ENCODE measurements at places on chromosomes 5 and 9.

GRCh38 chr5:19270153-19270552 lies 717.8 kb downstream of the CDH18 start:
- DNase-seq: no peak

DNA sequence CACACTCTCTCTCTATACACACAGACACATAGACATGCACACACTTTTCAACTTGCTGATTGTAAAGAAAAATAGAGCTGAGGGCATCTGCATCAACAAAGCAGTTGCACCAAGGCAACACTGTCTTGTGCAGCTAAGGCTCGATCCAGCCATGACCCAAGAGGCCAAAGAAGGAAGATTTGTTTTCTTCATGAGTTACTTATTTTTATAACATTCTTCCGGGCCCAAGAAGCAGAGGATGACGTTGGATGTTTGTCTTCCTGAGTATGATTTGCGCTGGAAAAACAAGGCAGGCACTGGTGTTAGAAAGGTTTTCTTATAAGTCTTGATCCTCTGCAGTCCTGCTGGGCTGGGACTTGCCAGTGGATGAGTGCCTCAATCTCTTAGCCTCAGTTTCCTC lies 344.1 kb downstream of the ADAMTS6 start:
- DNase-seq: no peak

DNA sequence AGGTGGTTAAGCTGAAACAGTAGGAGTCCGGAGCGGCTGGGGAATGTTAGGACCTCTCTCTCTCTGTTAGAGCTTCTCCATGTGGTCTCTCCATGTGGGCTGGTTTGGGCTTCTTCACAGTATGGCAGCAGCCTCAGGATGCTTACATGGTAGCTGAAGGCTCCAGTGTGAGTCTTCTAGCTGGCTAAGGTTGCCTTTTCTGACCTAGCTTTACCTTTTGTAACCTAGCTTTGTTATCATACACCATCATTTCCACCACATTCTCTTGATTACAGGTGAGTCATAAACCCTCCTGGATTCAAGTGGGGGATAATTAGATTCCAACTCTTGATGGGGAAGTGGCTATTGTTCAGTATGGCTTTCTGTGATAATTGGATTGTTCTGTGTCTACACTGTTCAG lies 98.5 kb downstream of the MTREX start:
- no peak for DNase-seq

- no peak for DNase-seq
Measured at GRCh38 chr9:98568909-98569469, 139.7 kb downstream of the GABBR2 start.

GRCh38 chr9:109950710-109951443 lies 170.9 kb downstream of the PALM2AKAP2 start:
- no peak for DNase-seq

- DNase-seq: no peak
Measured at GRCh38 chr9:135968083-135968476, 6.9 kb upstream of the UBAC1 start.

GRCh38 chr9:19517202-19517942 lies 108.6 kb downstream of the ACER2 start:
- peak; percentile 78 for DNase-seq

DNA sequence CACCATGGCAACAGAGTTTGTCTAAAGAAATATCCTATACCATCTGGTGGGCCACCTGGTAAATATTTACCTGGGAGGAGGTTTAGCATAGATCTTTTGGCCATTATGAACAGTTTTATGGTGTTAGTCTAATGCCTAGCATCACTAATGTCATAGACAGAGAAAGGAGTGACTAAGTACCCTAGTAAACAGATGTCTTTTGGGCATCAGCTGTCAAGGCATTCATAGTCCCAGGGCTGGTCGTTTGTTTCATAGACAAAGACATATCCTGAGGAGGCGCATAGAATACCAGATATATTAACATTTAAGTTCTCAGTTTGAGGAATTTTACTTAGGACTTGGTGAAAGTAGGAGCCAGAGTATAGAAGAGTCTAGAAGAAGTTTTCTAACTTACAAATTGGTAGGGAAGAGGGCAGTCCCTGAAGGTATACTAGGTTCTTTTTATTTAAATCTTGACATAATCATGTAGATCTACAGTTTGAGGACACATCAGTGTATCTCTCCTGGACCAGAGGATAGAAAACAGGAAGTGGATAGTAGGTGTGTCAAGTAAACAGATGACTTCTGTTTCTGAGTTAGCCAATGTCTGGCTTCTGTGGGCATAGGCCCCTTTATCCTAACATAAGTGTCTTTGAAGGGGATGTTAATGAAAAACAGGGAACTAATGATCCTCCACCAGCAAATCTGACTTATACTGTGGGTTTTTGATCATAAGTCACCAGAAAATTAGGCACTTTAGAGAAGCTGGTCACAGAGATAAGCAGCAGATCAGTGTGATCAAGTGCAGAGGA lies 105.0 kb upstream of the PRSS3 start:
- DNase-seq: no peak

- peak; percentile 67 for DNase-seq
Measured at GRCh38 chr9:69122082-69122548, 52.0 kb upstream of the TJP2 start.

- no peak for DNase-seq
Measured at GRCh38 chr5:171629221-171629620, 156.4 kb upstream of the SMIM23 start.

DNA sequence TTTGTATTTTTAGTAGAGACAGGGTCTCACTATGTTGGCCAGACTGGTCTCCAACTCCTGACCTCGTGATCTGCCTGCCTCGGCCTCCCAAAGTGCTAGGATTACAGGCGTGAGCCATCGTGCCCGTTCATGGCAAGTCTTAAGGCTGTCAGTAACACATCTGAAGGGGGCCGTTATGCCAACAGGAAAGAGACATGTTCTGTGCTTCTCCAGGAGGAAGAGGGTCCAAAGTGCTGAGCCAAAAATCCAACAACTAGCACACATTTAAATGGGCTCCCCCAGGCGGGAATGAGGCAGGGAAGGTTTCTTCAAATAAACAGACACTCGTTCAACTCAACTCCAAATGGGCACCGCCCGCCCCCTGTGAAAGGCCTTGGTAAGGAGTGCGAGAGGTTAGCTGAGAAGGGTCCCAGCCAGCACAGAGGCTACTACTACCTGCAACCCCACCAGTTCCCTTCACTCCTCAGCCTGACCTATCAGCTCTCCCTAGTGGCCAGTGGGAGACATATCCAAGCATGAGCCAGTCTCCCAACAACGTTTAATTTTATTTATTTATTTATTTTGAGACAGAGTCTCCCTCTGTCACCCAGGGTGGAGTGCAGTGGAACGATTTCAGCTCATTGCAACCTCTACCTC lies 84.1 kb upstream of the DMRT1 start:
- peak; percentile 55 for DNase-seq

GRCh38 chr5:126755593-126755992 lies 21.3 kb upstream of the LMNB1 start:
- DNase-seq: no peak

- no peak for DNase-seq
Measured at GRCh38 chr5:172872997-172873491, 39.0 kb downstream of the ERGIC1 start.

- no peak for DNase-seq
Measured at GRCh38 chr9:136614372-136614922, 48.3 kb upstream of the EGFL7 start.

DNA sequence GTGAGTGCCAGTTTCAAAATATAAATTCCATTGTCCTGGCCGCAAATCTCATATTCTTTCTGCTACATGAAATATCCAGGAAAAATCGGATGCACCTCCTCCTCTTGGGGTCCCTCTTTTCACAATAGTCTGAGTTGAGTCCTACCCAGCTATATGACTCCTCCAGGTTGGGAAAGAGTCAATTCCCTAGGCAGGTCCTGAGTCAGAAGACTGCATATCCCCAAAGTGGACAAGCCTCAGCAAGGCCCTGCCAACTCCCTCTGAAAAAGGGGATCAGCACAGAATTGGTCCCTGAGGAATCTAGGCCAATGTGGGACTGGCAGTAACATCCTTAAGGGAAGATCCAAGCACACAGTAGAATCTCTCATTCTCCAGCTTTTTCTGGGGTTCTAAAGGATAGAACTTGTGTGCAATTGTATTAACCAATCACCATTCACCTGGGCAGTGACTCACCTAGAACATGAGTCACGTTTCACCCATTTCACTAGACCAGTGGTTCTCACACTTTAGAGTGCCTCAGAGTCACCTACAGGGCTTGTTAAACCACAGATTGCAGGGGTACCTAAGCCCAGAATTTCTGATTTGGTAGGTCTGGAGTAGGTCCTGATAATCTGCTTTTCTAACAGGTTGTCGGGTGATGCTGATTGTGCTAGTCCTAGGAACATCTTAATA lies 44.7 kb upstream of the TMEM215 start:
- no peak for DNase-seq

DNA sequence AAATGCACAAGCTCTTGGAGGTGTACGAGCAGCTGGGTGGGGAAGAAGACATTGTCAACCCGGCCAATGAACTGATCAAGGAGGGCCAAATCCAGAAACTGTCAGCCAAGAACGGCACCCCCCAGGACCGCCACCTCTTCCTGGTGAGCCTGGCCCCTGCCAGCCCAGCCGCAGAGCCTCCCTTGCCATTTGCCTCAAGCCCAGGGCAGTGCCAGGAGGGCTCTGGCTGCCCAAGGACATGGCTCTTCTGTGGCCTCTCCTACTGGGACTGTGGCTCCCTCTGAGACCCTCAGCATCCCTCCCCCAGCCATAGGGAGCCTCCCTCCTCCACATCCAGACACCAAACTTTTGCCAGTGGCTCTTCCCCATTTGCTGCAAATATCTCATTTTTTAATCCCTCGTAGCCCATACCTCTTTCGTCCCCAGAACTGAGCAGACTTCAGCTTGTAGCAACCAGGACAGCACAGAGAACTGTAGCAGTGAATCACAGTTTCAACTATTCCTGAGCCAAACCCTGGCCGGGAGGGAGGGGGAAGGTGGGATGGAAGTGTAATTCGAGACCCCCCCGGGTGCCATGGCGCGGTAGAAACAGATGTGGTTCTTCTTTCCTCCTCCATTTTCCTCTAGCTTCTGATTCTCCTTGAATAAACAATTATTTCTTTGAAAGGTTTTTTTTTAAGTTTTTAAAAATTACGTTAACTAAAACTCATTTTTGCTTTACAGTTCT lies 44.5 kb upstream of the SUSD3 start:
- peak; percentile 47 for DNase-seq

DNA sequence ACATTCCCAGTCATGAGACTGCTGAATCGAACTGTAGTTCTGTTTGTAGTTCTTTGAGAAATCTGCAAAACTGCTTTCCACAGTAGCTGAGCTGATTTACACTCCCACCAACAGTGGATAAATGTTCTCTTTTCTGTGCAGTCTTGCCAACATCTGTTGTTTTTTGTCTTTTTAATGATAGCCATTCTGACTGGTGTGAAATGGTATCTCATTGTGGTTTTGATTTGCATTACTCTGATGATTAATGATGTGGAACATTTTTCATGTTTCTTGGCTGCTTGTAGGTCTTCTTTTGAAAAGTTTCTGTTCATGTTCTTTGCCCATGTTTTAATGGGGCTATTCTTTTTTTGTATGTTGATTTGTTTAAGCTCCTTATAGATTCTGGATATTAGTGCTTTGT lies 187.3 kb upstream of the TLE4 start:
- no peak for DNase-seq

DNA sequence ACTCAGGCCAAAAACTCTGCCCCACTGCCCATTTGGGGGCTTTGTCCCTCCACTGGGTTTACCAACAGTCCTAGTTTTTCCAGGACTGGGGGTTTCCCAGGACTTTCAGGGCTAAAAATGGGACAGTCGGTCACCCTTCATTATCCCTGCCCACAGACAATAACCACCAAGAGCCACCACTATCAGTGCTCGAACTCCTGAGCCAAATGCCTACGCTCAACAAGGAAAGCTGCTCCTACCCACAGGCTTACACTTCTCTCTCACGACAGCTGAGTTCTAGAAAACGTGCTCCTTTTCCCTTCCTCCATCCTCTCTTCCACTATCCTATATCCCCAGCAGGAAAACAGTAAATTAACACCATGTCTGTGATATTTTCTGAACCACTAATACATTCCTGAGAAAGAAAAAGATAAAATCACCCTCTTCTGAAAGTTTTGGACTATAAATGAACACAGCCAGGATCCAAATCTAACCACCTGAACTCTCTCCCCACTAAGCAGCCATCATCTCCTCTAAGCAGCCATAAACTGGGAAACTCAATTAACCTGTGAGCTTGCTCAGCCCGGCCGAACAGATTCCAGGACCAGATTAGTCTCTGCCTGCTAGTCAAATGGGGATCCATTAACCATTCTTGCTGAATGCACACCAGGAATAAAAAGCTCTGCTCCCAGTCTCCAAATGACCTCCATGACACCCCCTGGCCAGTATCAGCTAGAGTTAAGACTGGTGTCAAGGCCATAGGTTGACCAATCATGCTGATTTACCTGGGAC lies 41.8 kb downstream of the KLHL3 start:
- no peak for DNase-seq

- no peak for DNase-seq
Measured at GRCh38 chr5:141864371-141865370, 13.5 kb downstream of the PCDH1 start.

- peak; percentile 97 for DNase-seq
Measured at GRCh38 chr9:128438343-128439109, 17.3 kb upstream of the ODF2 start.

DNA sequence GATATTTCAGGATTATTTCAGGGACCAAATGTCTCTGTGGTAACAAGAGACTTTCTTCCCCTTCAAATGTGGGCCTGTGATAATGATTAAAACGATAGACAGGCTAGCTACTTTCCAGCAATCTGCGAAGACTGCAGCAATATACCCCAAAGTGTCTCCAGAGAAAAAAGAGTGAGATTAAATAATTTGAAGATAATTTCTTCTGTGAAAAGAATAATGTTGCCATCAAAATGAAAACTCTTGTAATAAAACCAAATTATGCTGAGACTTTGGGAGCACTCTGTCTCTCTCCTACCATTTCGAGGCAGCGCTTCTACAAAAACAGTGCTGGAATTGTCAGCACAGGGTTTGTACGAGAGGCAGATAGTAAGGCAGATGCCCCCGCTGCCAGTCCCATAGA lies 104.2 kb upstream of the SPOCK1 start:
- no peak for DNase-seq

DNA sequence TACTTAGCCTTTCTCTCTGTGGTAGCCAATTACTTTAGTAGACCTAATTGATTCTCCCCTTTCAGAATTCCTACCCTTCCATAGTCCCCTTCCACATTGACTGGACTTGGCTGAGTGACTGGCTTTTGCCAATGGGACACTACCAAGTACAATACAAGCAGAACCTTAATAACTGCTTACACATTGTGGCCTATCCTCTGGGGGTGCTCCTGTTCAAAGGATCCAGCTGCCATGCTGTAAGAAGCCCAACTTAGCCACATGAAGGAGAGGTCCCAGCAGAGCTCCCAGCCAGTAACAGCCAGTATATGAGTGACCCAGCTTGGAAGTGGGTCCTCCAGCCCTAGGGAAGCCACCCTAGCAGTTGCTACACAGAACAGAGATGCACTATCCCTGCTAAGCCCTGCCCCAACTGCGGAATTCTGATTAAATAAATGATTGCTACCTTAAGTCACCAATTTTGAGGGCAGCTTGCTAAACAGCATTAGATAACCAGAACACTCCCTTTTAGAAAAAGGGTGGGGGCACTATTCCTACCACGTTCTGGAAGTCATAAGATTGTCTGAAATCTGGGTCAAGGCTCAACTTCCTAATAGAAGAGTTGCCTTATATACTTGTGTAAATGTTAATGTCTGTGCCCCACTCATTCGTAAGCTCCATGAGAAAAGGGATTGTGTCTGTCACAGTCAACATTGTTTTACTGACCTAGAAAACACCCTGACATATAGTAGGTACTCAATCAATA lies 11.1 kb upstream of the APTX start:
- no peak for DNase-seq

GRCh38 chr5:80064124-80064523 lies 29.0 kb downstream of the THBS4 start:
- DNase-seq: no peak

- DNase-seq: no peak
Measured at GRCh38 chr5:170750791-170751190, 32.7 kb upstream of the GABRP start.

Data from WTC11 (cell line).